Activated naive CD4-positive, alpha-beta T cell (primary cell): ENCODE measurements at places on chromosomes 1 and 21.

DNA sequence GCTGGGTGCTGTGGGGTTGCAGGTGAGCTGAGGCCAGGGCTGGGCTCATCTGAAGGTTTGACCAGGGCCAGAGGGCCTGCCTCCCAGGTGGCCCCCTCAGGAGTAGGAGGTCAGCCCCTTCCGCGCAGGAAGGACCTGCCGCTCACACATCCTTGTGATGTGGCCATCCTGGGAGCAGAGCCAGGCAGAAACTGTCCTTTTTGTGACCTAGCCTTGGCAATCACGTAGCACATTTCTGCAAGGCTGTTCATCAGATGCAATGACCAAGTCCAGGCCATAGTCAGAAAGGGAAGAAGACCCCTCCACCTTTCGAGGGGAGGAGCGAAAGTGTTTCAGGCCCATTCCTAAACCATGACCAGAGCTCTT, 55.5 kb upstream of the TRAPPC10 start:
- no peak for DNase-seq

- no peak for DNase-seq
Observed at GRCh38 chr1:31062867-31063380, 2.6 kb downstream of the PUM1 start.

DNA sequence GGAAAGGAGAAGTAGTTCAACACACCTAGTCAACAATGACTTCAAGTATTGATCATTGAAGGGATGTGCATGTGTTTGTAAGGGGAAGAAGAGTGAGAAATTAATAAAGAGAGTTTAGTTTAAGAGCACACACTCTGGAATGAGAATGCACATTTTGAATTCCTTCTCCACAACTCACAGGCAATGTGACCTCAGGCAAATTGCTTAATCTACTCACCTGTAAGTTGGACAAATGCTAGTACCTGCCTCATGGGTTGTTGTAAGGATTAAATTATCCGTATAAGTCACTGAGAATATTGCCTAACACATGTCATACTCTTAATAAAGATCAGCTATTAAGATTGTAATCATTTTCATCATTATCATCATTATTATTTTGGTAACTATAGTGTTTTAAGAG, 204.0 kb upstream of the NFIA start:
- DNase-seq, result no peak

- no peak for DNase-seq
Observed at GRCh38 chr1:236009191-236009590, 55.7 kb downstream of the NID1 start.

- no peak for DNase-seq
Observed at GRCh38 chr1:214332946-214333798, 52.2 kb downstream of the SMYD2 start.

GRCh38 chr1:111175349-111175748, 25.1 kb downstream of the DENND2D start:
- no peak for DNase-seq

DNA sequence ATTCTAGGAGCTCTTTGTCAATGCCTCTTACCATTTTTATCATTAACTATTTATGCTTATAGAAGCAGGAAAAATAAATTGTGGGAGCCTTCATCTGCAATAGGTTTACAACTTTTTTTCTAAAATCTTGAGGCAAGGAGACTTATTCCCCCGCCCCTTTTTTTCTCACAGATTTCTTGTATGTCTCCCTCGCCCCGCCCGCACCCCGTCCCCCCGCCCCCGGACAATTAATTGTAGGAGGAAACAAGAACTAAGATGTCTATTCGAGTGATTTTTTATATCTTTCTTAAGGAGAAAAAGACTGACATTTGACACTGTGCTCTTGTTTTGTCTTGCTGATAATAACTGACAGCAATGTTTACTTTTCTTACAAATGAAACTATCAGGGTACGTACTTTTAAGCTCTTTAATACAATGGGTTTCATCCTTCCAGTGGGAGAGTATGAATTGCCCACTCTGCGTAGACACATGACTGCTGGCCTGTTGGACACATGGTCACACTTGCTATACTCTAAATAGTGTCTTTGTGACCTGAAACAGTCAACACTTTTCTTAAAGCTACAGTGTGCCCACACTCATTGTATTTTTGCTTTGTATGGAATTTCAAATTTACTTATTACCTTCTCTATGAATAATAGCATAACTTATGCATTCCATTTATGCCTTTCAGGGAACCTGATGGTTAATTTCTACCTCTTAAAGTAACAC, 1.5 kb upstream of the IVNS1ABP start:
- DNase-seq, result no peak

DNA sequence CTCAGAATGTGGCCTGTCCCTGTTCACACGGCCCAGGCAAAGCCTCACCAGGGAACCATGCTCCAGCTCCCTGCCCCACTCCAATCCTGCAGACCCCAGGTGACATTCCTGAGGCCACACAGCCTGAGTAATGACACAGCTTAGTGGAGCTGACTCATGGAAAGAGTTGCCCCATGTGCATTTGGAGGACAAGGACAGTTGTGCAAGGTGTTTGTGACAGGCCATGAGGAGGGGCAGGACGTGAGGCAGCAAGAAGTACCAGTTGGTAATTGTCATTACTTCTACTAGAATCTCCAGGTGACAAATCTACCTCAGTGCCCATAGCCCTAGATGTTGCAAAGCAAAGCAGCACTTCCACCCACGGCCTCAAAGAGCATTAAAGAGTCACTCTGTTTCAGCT, 15.2 kb downstream of the PRR9 start:
- DNase-seq, result no peak

GRCh38 chr1:184021728-184022127, 15.8 kb downstream of the COLGALT2 start:
- DNase-seq, result no peak

DNA sequence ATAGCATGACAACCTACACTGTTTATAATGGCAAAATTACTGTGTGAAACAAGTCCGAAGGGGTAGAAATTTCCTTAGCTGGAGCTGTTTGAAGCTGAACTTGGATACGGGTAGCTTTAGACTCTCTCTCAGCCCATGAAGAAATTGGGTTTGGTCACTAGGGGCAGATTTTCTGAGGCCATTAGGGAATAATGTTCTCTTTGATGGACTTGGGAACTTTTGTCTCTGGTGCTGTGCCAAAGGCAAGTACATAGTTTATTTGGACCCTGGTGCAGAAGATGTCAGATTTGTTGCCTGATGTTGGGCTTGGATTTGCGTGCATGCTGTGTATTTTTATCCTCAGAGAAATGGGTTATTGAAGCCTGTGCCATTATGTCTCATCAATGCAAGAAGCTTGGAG, 109.6 kb downstream of the VPS13D start:
- DNase-seq, result no peak

- DNase-seq, result no peak
Observed at GRCh38 chr1:1230656-1231399, 973 bp downstream of the SDF4 start.

- DNase-seq, result no peak
Observed at GRCh38 chr1:70427976-70428375, 16.9 kb downstream of the CTH start.

DNA sequence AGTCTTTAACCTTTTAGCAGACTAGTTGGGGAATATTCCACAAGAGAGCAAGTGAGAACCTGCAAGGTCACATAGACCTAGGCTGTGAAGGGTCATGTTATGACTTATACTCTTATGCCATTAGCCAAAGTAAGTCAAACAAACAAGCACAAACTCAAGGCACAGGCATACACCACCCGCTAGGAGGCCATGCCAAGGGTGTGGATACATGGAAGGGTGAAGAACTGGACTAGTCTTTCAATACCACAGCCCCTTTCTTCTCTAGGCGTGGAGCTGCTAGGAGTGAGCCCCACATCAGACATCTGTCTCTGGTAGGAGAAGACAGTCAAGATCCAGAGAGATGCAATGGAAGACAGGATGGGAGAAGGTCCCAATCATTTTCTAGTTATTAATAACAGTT, 68.6 kb downstream of the BACH1 start:
- no peak for DNase-seq
